ENCODE measurements at places on chromosomes 5 and 9. TPM values are rescaled to one million over a fixed set of nuclear protein-coding genes. Genes with fewer than 3 reads are reported as not detected.

DNA sequence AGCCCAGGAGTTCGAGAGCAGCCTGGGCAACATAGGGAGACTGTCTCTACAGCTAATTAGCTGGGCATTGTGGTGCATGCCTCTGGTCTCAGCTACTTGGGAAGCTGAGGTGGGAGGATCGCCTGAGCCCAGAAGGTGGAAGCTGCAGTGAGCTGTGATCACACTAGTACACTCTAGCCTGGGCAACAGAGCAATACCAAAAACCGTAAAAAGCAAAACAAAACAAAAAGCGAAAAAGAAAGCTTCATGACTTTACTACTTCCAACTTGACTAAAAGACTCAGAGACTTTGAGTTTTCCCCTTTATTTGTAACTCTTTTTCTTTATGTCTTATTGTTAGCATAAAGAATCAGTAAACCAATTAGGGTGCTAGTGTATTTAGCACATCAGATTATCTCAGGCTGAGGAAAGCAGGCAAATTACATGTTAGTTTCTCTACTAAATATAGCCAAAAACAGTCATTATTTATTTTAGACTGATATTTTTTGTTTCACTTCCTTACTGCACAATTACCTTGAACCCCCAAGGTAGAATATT is 5.4 kb downstream of the RAD17 start:
- no peak for DNase-seq

DNA sequence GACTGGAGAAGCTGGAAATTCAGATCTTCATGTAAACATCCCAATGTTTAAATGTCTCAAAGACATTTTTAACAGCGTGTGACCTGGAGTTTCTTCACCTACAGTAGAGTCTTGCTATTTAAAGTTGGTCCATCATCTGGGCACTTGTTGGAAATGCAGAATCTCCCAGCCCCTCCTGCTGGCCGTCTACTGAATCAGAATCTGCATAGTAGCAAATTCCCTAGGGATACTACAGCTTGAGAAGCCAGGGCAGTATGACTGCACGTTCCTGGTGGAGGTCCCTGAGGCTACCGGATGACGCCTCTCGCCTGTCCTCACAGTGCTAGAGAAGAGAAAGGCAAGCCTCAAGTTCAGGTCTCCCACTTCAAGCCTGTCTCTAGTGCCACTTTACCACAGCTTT is 15.7 kb downstream of the SAP30L start:
- DNase-seq, result no peak

GRCh38 chr5:124343451-124343867 is 403.0 kb downstream of the ZNF608 start:
- no peak for DNase-seq

The SPINK13 gene
- polyA plus RNA-seq, result 0.43 TPM

GRCh38 chr5:6712142-6712576 is 1.1 kb upstream of the TENT4A start:
- peak; percentile 59 for DNase-seq

GRCh38 chr5:90113108-90113507 is 296.4 kb downstream of the CETN3 start:
- no peak for DNase-seq

DNA sequence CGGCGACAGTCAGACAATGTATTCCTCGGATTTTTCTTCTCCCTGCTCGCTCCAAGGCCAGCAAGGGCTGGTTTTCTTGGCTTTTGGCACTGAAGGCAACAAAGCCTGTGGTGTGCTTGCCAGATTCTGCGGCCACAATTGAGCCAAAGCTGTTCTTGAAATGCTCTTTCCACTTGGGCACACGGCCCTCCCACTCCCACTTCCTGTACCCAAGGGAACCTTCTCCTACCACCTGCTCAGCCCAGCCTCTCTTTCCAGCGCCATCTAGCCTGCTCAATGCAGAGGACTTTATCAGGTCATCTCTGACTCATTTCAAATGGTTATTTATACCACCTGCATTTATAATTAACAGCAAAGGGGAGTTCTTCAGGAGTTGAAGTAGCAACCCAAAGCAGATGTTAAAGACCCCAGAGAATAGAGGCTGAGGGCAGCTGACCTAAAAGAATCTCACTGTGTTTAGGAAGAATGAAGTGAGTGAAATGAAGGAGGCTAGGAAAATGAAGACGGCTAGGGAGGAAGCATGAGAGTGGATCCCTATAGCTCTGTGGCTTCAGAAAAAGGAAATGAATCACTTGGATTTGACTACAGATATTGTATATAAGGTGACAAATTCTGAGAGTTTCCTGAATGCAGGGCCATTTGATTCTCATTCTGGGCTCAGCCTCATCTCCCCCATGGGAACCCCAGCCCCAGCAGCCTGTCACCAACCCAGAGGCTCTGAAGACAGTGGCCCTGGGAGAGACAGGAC is 439.0 kb downstream of the ENC1 start:
- no peak for DNase-seq

DNA sequence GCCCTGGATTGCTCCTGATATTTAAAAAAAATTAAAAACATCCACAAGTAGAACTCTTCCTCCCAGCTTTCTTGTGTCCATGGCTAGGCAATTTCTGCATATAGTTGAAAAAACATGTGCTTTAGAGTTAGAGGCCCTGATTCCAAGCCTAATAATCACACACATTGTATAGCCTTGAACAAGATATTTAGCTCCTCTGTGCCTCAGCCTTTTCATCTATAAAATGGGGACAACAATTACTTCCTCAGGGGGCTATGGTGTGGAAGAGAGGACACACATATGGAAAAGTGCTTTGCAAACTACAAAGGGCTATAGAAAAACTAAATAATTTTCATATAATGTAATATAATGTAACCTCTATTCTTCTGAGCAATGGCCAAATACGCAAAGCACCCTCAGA is 23.0 kb upstream of the CDK5RAP2 start:
- no peak for DNase-seq

The IFNE gene
- polyA plus RNA-seq, result not detected

The SYK gene
- 13.3 TPM for polyA plus RNA-seq

DNA sequence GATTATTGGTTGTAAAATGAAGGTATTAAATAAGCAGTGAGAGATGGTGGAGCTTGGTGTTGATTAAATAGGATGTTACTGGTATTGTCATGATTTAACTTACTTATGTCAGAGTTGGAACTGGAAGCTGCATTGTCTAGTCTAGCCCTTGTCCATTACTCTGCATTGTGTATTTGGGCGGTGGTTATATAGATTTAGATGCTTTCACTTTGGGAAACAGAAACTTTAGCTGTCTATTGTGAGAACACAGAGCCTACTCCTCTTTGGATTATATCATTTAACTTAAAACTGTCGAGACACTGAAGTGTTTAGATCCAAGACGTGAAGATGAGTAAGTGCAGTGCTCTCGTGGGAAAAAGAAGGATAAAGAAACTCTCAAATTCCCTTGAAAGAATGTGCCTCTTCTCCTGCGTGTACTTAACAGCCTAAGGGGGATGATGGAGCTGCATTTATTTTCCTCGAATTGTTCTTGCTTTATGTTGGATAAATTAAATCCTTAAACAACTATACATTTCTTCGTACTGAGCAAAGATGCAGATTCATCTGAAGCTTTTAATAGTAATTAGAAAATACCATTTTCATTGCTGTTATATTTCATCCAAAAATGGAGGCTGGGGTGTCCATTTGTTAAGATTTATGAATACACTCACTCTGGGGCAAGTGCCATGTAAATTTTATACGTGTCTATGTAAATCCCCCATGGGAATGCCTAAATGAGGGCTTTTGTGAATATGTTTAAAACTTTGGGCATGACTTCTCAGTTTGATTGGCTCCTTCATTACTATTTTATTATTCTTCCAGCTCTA is 21.6 kb downstream of the FBXL7 start:
- DNase-seq, result no peak

GRCh38 chr9:7286101-7286500 is 513.5 kb downstream of the DMAC1 start:
- no peak for DNase-seq

DNA sequence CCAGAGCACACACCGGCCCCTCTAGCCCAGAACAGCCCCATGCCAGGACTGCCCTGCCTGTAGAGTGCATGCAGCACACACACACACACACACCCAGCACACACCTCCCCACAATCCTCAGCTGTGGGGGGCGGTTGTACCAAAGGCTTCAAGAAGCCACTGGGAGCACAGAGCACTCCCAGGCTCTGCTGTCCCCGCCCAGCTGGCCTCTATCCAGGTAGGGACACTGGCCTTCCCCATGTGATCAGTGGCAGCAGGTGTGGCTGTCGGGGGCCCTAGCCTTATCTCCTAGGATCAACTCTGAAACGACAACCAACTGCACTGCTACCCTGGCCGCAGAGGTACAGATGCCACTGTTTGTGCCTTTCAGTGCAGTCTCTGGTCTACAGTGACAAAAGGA is 2.0 kb downstream of the ANAPC2 start:
- DNase-seq, result no peak

DNA sequence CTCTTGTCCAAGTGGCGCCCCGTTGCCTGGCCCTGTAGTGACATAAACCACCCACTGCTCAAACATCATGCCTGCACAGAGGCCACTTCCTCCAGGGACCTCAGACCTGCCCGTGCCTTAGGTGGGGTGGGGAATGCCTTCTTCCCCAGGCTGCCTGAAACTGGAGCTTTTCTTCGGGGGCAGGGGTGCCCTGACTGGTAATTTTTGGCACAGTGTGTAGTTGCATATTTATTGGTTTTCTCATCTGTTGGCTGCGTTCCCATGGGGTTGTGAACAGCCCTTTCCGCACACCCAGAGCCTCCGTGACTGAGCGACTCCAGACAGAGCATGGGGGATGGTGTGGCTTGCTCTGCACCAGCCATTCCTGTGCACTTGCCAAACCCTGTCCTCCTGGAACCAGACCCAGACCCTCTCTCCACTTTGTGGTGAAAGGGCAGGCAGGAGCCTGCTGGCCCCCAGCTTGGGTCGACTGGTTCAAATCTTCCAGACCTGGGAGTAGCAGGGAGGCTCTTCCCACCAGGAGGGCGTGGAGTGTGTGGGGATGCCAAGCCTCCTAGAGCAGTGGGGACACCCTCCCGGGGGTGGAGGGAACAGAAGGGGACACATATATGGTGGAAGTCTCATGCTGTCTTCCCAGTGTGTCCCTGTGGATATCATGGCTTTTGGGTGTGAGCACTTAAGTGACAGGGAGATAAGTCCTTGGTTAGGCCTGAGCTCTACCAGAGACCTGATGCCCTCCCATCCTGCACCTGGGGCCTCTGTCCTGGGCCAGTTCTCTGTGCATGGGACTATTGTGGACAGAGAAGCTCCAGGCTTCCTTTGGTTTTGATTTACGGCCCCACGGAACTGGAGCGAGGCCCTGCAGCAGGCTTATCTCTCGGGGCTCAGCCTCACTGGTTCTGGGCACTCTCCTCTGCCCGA is 39.6 kb downstream of the WNK2 start:
- no peak for DNase-seq

- DNase-seq, result no peak
Measured at GRCh38 chr5:1568201-1568979, 44.6 kb upstream of the LPCAT1 start.

GRCh38 chr5:10552183-10553143 is 11.4 kb upstream of the ANKRD33B start:
- no peak for DNase-seq

The MEGF10 gene
- polyA plus RNA-seq, result 0.09 TPM

DNA sequence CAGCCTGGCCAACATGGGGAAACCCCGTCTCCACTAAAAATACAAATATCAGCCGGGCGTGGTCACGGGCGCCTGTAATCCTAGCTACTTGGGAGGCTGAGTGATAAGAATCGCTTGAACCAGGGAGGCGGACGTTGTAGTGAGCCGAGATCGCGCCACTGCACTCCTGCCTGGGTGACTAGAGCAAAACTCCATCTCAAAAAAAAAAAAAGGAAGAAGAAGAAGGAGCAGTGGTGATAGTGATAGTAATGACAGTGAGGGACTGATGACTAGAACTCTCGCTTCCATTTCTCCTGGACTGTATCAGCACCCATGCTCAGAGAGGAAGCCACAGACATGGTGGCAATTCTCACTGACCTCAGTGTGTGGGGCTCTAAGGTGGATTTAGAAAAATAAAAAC is 52.6 kb upstream of the CLINT1 start:
- DNase-seq, result no peak

DNA sequence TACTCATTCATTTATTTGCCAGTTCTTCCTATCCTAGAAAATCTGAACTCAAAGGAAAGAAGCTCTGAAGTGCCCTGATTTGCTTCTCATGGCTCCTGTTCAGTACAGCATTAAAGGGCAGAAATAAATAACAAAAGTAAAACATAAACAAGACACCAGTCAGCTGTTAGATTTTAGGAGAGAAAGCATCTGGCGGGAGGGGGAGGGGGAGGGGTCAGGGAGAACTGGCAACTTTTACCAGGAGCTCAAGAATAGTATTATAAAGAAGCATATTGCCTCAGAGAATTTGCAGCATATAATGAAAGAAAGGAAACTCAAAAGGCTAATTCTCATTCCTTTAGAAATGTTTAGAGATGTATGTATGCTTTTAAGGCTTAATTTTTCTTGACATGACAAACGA is 68.1 kb downstream of the SEMA6A start:
- no peak for DNase-seq

The PLPP7 gene
- 5.5 TPM for polyA plus RNA-seq

The ADGRD2 gene
- not detected for polyA plus RNA-seq

GRCh38 chr5:2742921-2743679 is 8.4 kb downstream of the IRX2 start:
- no peak for DNase-seq

GRCh38 chr5:73528248-73528647 is 30.0 kb downstream of the BTF3 start:
- no peak for DNase-seq

- DNase-seq, result no peak
Measured at GRCh38 chr5:107263387-107264018, 407.2 kb downstream of the EFNA5 start.

- DNase-seq, result no peak
Measured at GRCh38 chr5:138382347-138382746, 29.9 kb downstream of the KDM3B start.

GRCh38 chr5:136364307-136364706 is 1.0 kb downstream of the TRPC7 start:
- DNase-seq, result no peak

DNA sequence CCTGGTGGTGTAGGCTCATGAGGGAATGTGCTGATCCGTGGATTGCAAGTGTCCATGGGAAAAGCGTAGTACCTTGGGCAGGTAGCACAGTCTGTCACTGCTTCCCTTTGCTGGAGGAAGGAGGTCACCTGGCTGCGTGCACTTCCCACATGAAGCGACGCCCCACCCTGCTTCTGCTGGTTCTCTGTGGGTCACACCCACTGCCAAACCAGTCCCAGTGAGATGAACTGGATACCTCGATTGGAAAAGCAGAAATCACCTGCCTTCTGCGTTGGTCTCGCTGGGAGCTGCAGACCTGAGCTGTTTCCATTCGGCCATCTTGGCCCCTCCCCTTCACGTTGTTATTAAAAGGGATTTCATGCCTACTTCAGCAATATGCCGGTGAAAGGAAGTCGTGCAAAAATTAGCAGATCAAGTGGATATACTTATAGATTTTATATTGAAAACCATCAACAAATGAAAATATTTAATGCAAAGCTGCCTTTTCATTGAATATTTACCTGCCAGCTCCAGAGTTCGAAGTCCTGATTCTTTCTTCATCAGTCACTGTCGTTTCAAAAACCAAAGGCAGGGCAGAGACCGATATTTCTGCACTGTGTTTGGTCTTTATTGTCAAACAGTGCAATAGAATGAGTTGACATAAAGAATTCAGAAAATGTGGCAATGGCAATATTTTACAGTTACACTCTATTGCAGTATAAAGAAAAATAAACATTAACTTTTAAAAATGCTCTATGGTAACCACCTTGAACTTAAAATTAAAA is 123.2 kb downstream of the JAKMIP2 start:
- no peak for DNase-seq

GRCh38 chr5:166618526-166618925 is 1672.9 kb upstream of the WWC1 start:
- DNase-seq, result no peak

Data from kidney (tissue), 22 donors.